Stimulated activated CD4-positive, alpha-beta T cell treated with anti-CD3 and anti-CD28 coated beads, Interleukin-2, amount 100 ng/mL, for 4 hours (primary cell): ENCODE measurements at places on chromosomes 1 and 21.

DNA sequence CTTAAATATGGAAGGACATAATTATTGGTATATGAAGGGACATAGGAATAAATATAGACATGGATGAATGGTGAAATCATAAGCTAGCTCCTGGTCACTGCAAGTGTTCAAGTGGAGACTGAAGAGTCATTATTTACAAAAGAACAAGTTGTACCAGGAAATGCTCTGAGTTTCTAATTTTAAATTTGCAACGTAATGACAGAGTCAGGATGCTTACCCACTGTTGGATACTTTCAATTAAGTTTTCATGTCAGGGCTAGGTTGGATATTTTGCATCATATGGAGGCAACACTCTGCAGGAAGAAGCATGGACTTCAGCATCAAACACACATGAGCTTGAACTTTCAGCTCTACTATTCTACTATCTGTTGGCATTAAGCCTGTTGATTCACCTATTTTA lies 499.6 kb upstream of the C1orf87 start:
- no peak for DNase-seq

DNA sequence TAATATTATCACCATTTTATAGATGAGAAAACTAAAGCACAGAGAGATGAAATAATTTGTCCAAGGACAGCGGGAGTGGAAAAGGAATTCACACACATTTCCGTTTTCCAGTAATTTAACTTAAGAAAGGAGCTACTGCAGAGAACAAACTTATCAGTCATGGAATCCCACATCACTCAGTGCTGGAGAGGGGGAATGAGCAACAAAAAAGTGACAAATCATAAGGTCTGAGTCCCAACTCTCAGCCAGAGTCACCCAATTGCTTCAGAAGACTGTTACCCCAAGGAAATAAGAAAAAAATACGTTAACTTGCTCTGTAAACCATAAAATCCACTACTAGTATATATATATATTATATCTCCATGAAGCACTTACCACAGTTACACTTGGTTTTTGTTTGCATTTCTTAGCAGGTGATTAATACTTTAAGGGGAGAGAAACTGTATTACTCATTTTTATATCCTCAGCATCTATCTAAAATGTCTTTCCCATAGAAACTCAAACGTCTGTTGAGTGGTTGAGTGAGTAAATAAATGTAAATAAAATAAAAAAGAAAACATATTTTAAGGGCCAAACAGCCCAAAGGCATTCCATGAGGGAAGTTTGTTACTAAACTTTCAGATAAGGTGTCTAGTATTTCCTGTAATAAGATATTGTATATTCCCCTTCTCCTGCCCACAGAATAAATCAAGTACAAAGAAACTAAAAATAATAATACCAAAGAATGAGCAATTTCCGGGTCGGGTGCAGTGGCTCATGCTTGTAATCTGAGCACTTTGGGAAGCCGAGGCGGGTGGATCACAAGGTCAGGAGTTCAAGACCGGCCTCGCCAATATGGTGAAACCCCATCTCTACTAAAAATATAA lies 76.8 kb downstream of the SLC45A1 start:
- DNase-seq, result no peak

GRCh38 chr1:234927312-234927970 lies 201.2 kb downstream of the TOMM20 start:
- DNase-seq, result no peak

- no peak for DNase-seq
Observed at GRCh38 chr1:100320311-100321099, 31.8 kb upstream of the CDC14A start.

DNA sequence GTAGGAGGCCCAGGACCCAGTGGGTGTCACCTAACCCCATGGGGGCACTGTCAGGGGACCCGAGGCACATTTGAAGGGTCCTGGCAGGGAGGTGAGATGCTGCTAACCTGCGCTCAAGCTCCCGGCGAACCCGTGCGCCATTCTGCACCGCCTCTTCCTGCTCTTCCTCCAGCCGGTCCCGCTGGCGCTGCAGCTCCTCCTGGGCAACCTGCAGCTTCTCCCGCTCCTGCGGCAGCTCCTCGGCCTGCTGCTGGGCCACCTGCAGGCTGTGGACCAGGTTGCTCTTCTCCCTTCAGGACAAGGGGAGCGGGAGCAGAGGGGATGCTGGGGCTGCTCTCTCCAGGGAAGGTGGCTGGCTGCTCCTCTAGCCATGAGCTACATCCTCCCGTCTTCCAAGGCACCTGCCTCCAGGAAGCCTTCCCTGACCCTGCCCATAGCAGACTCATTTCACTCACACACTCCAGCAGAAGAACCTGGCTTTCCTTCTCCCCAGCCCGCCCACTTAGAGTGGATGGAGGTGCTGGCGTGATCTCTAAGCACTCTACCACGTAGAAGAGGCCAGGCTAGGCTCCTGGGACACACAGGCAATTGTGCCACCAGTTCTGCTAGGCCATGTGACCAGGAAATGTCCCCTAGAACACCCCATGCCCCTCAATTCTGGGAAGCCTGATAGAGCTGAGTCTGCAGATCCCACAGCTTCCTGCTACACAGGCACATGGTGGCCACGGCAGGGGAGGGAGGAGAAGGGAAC lies 15.2 kb upstream of the NBPF1 start:
- DNase-seq, result no peak

DNA sequence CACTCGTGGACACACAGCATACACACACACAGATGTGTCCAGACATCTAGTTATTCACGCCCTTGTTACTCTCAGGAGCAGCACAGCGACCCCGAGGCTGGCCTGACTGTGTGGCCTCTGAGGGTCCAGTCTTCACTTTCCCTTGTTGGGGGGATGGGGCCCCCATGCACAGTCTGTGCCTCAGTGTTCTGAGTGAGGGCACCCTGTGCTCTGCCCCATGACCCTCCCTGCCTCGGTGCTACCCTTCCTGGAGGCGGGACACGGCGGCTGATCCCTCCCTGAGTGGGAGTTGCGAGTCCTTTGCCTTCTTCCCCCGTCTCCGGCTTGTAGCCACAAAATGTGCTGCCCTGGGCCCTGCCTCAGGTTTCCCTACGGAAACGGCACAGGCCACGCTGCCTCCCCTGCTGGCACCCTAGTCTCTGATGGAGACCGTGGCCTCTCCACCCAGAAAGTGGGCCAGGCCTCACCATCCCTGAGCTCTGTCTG lies 8.6 kb downstream of the CSTB start:
- DNase-seq, result no peak

GRCh38 chr1:241932845-241933244 lies 24.7 kb upstream of the BECN2 start:
- no peak for DNase-seq

GRCh38 chr21:38709876-38710275 lies 95.9 kb upstream of the ETS2 start:
- no peak for DNase-seq

DNA sequence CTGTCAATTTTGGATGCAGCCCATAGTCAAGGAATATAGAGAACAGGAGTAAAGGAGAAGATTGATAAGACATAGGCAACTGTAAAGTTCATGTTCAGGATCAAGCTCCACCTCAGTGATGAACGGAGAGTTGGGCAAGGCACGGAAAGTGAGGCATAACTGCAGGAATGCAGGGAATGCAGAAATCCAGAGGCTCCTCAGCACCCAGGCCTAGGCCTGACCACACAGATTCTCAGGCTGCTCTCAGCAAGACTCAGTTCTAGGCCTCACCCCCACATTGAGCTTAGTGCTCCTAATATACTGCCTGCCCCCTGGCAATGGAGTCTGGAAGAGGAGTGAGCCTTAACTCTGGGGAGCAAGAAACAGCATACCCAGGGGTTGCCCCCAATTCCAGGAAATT lies 36.3 kb upstream of the S1PR1 start:
- DNase-seq, result no peak

DNA sequence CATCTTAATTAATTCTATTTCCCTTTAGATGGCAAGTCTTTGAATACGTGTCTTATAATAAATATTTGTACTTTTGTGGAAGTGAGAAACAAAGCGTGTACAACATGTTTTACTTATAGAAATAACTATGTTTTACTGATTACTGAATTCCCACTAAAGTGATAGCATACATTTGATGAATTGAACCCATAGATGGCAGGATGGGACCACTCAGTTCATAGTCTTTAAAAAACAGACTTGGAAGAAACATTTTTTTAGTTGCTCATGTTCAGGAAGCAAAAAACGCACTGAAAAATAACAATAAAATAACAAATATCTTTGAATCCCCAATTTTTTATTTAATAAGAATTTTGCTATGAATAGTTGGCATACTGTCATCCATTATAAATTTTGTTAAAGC lies 507.1 kb upstream of the ZRANB2 start:
- DNase-seq, result no peak

DNA sequence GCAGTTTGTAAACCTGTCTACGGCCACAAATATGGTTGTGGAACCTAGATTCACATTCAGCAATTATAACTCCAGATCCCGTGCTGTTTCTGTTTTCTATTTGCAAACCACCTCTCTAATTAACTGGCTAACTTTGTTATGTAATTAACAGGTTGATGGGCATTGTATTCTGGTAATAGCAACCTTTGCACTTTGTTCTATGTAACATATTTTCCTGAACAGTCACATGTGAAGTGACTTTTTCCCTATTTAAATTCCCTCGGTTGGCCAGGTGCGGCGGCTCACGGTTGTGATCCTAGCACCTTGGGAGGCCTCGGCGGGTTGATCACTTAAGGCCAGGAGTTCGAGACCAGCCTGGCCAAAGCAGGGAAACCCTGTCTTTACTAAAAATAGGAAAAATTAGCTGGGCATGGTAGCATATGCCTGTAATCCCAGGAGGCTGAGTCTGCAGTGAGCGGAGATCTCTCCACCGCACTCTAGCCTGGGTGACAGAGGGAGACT lies 1.4 kb downstream of the ACADM start:
- no peak for DNase-seq

DNA sequence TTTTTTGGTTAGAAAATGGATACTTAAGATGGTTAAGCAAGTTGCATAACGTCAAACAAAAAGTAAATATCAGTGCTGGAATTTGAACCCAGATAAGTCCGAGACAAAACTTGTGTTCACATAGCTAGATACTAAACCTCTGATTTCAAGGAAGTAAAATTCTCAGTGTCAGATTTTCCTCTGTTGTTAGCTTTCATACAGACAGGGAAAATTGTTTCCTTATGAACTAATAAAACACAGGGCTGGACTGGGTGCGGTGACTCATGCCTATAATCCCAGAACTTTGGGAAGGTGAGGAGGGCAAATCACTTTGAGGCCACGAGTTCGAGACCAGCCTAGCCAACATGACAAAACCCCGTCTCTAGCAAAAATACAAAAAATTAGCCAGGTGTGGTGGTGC lies 51.3 kb downstream of the PCNX2 start:
- no peak for DNase-seq

- DNase-seq, result no peak
Observed at GRCh38 chr1:91749788-91750231, 136.1 kb downstream of the TGFBR3 start.

- DNase-seq, result no peak
Observed at GRCh38 chr1:77134359-77134758, 84.9 kb downstream of the PIGK start.

DNA sequence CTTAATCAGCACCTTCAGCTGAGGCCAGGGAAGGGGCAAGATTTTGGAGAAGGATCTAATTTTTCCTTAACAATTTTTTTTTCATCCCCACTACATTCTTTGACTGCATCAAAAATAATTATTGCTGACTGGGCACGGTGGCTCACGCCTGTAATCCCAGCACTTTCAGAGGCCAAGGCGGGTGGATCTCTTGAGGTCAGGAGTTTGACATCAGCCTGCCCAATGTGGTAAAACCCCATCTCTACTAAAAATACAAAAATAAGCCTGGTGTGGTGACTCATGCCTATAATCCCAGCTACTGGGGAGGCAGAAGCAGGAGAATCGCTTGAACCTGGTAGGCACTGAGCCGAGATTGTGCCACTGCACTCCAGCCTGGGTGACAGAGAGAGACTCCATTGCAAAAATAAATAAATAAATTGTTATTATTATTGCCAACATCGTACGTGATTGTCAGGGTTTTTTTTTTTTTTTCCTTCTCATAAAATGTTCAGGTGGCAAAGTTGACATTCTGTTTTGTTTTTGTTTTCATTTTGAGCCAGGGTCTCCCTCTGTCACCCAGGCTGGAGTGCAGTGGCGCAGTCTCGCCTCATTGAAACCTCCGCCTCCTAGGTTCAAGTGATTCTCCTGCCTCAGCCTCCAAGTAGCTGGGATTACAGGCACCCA lies 37.3 kb upstream of the MORC3 start:
- DNase-seq, result no peak

- no peak for DNase-seq
Observed at GRCh38 chr1:219810451-219810850, 117.9 kb downstream of the SLC30A10 start.

- no peak for DNase-seq
Observed at GRCh38 chr1:2128189-2128901, 66.2 kb downstream of the FAAP20 start.

DNA sequence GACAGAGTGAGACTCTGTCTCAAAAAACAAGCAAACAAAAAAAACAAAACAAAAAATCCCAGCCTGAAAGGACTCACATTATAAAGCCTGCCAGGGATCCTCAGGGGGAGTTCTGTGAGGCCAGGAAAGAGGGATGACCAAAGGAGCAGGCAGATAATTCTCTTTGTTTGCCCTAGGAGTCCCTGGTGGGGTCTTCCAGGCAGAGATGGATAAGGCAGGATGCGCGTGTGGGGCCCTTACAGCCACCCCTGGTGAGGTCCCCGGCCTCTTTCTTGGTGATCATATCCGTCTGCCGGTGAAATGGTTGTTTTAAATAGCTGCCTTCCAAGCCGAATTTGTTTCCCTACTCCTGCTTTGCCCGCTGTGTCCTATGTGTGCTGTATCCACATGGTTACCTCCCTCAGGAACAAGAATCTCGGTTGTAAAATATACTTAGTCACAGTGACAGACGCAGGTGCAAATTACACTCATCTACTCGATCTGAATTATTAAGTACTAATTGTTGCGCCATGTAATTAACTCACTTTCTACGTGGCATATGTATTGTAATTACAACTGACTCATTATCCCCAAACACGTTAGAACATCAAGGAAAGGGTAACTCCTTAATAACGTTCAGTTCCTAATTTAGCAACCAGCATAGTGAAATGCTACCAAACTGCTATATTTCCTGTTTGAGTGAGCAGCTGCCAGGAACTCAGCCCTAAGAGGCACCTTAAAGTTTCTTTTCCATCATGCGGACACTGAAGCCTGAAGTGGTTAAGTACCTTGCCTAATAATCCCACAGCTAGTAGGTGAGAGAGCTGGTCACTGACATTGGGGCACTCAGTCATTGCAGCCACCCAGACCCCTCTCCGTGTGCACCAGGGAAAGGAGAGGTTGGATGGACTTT lies 106.4 kb downstream of the ZSCAN20 start:
- no peak for DNase-seq

DNA sequence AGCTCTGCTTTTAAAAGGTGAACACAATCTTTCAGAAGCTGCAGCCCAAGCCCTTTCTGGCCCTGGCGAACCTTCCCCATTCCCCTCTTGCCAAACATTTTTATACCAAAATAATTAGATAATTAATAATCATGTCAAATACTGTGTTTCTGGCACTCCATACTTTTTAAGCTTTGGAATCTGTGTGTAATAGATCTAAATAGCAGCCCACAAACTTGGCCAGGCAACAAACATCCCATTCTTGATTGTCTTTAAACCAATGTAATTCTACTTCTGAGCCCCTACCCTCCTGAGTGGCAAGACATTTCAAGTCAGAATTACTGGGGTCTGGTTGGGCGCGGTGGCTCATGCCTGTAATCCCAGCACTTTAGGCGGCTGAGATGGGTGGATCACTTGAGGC lies 137.7 kb downstream of the NAV1 start:
- DNase-seq, result no peak

GRCh38 chr1:30830537-30830936 lies 73.0 kb upstream of the LAPTM5 start:
- no peak for DNase-seq

GRCh38 chr1:210321131-210321530 lies 7.6 kb upstream of the HHAT start:
- no peak for DNase-seq

GRCh38 chr1:1429671-1430073 lies 5.8 kb upstream of the VWA1 start:
- no peak for DNase-seq
